ENCODE measurements at places on chromosomes 12 and 14.

- no peak for DNase-seq
These were observed 51.4 kb downstream of the BORCS5 start for GRCh38 chr12:12408265-12408690.

DNA sequence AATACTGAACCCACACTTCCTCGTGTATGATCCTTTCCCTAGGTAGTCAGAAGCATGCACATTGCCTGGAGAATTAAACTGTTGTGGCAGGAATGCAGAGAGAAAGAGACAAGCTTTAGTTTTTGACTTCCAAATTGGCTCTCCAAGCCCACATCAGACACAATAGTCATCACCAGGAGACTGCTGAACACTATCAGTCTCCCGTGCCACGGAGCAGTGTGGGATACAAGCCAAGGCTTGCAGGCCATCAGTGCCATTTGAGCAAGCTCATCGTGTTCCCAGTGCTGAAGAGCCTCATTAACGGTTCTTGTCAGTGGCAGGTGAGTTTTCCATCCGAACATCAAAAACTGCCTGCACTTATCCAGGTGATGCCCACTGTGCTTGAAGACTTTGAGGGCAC lies 410.8 kb downstream of the NAV3 start:
- no peak for DNase-seq

GRCh38 chr14:45716572-45716971 lies 463.6 kb upstream of the MIS18BP1 start:
- no peak for DNase-seq

DNA sequence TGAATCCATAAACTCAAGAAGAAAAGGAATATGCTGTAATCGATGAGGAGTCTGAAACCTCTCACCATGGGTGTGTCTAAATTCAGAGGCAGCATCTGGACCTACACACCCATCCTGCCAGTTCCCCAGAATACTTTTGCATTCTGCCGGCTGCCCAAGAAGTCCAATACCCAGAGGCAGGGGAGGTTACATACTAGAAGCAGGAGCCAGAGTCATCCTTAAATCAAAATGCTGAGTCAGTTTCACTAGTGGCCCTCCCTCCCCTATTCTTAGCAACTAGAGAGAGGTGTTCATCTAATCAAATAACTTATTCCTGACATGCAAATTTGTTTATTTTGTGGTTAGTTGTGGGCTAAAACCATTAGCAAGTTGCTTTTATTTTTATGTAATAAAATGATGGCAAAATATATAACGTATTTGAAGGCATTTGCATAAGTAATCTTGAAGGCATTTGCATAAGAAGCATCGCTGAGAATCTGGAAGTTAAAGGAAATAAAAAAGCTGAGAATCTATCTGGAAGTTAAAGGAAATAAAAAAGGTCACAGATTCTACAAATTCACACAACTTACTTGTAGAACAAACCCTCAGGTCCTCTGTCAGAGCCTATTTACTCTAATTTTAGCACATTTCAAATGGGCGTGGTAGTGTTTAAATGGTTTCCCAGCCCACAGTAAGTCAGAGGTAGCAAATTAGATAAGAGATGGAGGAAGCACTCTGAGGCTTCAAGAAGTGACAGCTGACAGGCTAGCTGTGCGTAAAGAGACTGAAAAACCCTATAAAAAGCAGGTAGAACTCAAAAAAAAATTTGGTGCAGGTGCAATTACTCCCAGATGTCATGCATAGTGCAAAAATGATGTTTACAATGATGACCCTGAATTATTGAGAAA lies 7.8 kb downstream of the BHLHE41 start:
- no peak for DNase-seq

DNA sequence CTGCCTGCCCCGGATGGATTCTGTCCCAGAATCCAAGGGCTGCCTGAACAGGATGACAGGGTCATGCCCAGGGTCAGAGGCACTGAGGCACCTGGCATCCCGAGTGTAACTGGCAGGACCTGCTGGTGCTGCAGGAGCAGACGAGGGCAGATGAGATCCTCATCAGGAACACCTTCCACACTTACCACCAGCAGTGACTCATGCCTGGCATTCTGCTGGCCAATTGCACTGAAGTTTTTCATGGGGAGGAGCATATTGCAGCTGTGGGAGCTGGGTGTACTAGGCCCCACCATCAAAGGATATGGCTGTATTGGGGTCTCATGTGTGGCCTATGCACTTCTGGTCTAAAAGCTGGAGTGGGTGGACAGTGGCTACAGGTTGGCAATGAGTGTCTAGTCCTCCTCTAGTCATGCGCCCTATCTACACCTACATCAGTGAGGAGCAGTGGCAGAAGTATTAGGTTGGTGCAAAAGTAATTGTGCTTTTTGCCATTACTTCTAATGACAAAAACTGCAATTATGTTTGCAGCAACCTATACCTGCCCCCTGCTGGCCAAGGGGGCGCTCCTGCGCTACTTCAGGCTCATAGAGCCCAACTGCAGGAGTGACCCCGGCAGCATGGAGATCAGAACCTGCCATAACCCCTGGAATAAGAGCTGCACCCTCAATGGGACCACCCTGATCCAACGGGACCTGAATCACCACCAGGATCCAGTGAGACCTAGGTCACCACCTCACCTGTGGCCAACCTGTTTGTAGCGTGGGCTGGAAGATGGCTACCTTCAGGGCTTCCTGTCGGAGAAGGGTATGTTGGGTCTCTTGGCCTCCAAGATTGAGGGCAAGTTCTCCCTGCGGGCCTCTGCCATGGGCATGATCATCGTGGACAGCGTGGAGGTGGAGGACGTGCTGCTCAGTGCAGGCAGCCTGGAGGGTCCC lies 8.0 kb upstream of the C12orf42 start:
- DNase-seq: peak; percentile 53

DNA sequence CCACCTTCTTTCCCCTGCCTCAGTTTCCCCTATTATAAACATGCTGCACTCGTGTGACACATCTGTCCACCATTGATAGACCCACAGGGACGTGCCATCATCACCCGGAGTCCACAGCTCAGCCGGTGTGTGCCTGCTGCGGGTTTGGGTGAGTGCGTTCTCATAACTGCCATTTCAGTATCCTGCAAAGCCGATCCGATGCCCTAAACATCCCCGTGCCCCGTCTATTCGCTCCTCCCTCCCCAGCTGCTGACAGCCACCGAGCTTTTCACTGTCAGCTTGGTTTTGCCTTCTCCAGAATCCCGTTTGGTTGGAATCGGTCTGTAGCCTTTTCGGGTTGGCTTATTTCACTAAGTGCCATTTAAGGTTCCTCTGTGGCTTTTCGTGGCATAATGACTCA lies 3.9 kb downstream of the LRCOL1 start:
- no peak for DNase-seq

GRCh38 chr14:83006121-83006670 lies 1472.5 kb upstream of the SEL1L start:
- no peak for DNase-seq

DNA sequence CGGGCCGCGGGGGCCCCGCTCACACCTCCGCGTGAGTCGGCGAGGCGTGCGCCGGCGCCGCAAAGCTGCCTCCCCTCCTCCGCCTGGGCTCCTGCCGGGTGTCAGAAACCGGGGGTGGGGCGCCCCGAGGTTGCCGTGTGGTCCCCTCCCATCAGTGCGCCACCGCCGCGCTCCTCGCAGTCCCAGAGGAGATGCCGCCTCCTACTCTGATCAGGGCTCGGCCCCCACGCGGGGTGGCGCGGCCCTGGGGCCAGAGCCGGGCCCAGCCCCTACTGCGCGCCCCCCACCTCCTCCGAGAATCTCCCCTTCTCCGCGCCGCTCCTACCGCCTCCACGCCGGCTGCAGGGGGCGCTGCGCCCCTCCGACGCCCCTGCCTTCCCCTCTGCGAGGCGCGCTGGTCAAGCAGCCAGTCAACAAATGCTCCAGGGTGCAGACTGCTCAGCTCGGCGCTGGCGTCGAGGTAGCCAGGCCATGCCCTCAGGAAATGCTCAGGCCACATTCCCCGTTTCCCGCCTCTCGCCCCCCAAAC lies 467 bp upstream of the JAG2 start:
- peak; percentile 40 for DNase-seq

DNA sequence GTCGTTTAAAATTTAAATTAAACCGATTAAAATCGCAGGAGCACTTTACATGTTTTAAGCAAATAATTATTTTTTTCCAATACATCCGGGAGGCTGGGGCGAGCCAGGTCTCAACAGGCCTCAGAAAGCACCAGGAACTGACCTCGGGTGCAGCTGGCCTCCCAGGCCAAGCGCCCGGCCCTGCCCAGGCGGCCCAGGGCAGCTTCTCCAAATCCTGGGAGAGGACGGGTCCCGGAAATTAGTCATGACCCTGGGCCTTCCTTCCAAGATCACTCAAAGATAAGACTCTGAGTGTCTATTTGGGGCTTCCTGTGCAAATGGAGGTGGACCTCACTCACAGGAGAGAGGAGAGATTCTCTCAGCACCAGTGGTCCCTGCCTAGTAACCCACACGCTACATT lies 177.1 kb downstream of the BCL11B start:
- no peak for DNase-seq

DNA sequence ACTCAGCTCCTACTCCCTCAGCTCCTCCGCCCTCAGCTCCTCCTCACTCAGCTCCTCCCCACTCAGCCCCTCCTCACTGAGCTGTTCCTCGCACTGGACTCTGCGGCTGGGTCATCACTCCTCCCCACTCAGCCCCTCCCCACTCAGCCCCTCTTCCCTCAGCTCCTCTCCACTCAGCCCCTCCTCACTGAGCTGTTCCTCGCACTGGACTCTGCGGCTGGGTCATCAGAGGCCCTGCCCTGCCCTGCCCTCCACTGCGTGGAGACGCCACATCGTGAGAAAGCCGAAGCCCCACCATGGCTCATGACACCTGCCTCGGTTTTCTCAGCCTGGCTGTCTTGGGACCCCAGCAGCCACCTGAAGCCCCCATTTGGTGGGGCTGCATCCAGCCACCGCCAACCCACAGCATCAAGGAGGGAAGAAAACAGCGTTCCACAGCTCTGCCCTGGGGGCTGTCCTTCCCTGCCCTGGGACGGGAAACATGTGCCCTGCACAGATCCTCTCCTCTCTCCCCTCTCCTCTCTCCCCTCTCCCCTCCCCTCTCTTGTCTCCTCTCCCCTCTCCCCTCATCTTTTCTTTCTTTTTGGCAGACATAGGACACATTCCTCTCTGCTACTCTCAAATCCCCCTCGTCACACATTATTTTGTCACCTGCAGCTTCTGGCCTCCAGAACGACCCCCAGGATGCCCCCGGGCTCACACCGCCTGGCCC lies 17.7 kb downstream of the NOC4L start:
- DNase-seq: no peak

DNA sequence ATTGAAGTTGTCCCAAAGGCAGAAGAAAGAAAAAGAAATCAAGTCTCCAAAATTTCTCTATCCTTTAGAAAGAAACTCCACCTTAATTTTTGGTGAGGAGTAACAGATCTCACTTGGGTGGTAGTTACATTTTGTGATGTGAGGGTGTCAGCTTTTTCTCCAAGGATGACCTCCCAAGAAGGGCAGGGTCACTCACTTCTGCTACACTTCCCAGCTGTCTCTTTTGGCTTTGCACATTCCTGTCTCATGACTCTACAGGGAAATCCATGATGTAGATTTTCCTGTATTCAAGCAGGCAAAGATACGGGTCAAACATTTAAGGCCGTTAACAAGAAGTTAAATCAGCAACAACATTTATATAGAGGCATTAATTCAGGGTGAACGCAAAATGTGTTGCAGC lies 1016.4 kb downstream of the NRXN3 start:
- DNase-seq: no peak

GRCh38 chr14:79342942-79343341 lies 868.4 kb downstream of the DIO2 start:
- no peak for DNase-seq
